OCI-M1 (cell line): ENCODE measurements at places on chromosomes 4 and X.

DNA sequence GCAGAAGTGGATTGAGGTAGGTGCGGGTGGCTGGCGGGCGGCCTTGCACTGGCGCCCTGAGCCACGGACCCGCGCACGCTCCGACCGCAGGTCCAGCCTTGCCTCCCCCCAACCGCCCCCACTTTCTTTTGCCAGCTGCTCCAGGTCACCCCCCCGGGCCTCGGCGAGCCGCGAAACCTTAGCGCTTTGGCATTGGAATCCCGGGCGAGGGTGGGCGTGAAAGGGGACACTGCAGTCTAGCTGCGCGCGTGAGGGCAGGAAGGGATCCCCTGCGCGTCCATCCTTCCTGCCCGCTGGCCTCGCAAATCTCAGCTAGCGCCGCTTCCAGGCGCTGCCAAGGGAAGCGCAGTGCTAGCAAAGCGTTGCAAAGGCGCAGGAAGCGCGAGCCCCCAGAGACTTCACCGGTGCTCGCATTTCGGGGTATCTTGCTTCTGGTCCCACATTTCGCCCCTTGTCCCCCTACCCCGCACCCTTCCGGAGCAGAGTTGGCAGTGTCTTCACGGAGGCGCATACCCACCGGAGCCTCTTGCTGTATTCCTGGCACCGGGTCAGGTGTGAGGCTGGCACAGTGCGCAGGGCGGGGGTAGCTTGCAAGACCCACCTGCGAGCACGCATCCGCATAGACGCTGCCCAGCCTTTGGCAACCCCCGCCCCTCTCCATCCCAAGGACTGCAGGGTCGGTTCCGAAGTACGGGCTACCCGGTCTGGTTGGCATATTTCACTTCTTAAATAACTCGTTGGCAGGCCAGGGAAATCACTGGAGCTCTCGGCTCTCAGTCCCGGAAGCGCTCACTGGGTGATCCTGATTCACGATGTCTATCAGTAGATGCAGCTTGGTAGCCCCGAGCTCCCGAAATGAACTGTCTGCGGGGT, 104.4 kb downstream of the UCHL1 start:
- DNase-seq, result no peak

DNA sequence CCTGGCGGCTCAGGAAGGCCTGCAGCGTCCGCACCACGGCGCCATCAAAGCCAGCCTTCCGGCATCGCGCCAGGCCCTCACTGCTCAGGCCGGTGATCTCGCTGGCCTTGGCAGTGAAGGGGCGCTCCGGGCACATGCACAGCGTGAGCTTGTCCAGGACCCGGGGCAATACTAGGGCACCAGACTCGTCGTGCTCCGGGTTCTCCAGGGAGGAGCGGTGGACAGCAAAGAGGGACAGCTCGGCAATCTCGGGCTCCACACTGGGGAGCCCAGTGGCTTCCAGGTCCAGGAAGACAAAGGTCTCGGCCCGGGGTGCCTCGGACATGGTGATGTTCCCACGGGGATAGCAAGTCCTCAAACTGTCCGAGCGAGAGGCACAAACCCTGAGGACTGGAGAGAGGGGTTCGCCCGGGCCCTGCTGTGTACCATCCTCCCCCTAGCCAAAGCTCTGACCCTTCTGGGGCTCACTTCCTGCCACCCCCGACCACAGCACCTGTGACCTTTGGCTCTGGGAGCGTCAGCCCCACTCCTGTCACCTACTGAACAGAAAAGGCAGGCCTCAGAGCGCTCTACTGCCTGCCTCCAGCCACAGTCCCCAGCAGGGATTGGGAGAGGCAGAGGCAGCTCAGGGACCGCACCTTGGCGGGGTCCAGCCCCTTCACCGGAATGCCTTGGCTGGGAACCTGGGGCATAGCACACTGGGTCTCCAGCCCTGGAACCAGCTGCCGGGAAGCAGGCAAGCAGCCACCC, 575 bp downstream of the TREX2 start:
- DNase-seq, result no peak

GRCh38 chr4:176193938-176194337, 1.4 kb downstream of the SPATA4 start:
- no peak for DNase-seq

- DNase-seq, result peak; percentile 74
Measured at GRCh38 chr4:38177035-38177546, 216.9 kb downstream of the PTTG2 start.

DNA sequence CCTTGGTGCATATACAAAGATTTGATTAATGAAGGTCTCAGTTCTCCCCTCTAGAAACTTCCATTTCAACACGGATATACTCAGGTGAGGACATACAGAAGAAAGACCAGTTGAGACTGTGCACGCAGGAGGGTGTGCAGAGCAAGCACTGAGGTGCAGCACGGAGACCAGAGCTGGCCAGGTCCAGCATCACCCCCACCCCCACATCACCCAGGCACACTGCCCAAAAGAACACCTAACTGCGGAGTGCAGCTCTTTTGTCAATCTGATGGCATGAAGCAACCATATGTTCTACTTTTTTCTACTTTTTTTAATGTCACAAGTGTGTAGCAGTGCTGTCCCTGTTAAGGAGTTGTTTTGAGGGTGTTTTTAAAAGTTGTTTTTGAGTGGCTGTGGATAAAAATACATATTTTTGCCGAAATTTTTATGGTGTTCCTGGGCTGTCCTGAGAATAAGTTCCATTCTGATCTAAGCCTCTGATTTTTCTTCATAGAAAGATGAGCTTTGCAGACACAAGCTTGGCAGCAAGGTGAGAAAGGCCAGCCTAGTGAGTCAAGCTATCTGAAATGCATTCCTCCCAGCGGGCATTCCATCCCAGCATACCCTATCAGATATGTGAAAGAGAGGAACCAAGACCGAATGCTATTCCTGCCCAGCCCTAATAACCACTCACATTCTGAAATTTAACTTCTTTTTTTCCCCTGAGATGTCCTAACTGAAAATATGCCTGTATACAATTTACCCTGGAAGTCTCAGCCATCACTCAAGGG, 173.7 kb downstream of the PTTG2 start:
- DNase-seq, result no peak

- no peak for DNase-seq
Measured at GRCh38 chr4:25590171-25590570, 65.5 kb upstream of the SLC34A2 start.

GRCh38 chr4:82776925-82777542, 21.6 kb downstream of the SCD5 start:
- DNase-seq, result no peak
